Amniotic epithelial cell (primary cell): ENCODE measurements at places on chromosomes 4 and X.

DNA sequence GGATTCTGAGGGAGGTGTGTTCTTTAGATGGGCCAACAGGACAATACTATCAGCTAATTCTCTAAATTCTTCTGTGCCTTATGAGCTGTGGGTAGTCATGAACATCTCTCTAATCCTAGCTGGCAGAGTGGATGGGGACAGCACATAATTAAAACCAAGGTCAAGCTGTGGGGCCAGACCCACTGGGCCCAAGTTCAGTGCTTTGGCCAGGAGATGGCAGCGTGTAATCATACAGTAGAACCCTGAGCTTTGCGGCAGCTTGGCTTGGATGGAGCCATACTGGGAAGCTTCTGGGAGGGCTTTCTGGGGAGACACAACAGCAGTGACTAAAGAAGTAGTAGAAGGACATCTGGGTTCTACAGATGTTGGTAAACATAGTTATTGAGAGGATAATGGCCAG is 140.3 kb upstream of the CXCL13 start:
- peak; percentile 40 for DNase-seq

DNA sequence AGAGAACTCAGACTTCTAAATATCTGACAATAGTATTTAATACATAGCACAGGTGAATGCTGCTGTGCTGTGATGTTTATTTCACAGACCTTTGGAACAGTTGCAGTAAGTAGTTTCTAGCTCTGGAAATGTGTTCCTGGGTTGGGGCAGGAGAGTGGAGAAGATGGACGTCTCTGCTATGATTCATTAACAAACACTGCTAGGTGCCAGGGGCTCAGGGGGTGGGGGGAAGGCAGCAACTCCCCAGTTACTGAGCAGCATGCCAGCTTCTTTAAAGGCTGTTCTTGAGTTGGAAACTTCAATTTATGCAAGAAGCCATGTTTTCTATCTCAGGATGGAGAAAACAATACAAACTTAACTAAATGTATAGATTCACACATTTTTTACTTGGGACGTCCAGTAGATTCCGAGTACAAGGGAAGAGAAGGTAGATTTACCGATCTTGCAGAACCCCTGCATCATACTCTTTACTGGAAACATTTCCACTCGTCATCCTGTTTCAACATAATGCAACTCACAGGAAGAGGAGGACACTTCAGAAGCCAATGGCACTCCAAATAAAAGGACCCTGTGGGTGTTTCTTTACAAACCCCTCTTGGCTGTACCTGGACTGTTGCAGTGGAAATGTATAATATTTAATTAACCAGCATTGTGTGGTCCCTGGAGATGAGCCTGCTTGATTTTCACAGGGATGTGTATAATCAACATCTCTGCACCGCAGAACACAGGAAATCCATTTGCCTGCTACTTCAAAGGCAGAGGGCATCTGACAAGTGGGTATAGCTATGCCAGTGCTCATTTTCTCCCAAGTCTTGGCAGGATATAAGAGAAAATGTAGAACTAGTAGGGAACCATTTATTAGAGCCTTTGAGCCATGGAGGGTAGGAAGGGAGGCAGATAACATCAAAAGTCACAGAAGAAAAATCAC is 171.4 kb downstream of the SH3KBP1 start:
- no peak for DNase-seq

DNA sequence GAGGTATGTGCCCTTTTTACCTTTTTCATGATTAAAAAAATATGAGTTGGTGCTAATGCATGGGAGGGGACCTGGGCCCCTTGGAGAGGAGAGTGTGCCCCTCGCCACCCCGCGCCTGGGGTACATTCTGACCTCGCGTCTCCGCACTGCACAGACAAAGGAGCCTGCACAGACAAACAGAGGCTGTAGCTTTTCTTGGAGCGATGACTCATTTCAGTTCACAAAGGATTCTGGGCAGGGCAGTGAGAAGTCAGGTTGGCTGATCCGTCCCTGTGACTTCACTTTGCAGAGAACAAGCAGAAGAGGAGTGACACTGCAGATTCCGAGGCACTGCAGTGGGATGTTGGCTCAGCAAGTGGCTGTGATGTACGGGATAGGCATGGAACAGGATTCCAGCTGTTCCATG is 82.9 kb downstream of the STOX2 start:
- peak; percentile 87 for DNase-seq

DNA sequence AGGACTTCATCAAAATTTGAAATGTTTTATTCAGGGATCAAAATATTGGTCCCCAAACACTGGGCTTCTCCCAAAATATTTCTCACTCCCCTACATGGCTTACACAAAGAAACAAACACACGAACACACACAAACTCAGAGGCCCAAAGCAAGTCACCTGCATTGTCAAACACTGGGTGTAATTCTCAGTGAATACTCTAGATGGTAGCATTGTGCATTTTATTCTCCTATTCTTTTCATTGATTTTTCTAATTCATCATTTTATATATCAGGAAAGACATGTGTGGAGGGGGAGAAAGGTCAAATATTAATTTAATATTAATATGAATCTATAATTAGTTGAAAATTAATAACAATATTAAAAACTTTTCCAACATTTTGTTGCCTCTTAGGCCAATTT is 72.3 kb upstream of the TNMD start:
- peak; percentile 2 for DNase-seq

- DNase-seq = no peak
These were observed 89.2 kb upstream of the GPM6B start for GRCh38 chrX:13906093-13906492.

DNA sequence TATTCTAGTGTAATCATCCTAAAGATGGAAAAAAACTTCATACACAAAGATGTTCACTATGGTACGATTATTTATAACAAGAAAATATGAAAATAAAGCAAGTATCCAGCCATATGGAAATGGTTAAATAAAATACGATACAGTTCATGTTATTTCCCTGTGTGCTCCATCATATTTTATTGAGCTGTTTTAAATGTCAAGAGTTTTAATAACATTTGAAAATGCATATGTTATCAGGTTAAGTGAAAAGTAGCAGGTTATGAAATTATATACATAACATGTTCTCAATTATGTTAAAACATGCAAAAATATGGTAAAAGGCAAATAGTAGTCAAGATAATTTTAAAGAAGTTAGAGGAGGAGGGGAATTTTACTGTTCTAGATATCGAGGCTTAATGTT is 192.0 kb downstream of the HNRNPD start:
- DNase-seq = no peak

DNA sequence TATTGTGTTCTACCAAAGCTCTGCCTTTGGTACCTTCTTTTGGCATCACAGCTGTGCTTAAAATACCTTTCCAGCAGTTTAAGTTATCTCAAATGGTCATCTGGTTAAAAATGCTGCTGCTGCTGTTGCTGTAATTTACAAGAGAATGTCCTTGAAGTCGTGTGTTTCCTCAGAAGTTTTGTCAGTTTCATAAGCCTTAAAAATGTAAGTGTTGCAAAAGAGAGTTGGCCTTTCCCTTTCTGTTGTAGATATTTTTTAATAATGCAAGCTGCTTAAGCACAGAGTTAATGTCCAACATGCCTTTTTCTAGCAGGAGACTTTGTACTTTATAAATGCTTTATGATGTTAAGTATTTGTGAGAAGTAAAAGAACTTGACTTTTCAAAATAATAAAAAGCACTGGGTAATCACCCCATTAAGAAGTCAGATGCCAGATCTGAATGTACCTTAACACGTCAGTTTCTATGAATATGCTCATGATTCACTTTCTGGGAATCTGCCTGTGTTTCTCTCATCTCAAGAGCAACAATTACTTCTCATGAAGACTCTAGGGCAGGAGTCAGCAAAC is 35.3 kb upstream of the TENM3 start:
- DNase-seq = peak; percentile 96

- DNase-seq = peak; percentile 98
These were observed 6.2 kb downstream of the TXK start for GRCh38 chr4:48127682-48128404.

- no peak for DNase-seq
These were observed 24.9 kb downstream of the EFNB1 start for GRCh38 chrX:68853665-68854251.

DNA sequence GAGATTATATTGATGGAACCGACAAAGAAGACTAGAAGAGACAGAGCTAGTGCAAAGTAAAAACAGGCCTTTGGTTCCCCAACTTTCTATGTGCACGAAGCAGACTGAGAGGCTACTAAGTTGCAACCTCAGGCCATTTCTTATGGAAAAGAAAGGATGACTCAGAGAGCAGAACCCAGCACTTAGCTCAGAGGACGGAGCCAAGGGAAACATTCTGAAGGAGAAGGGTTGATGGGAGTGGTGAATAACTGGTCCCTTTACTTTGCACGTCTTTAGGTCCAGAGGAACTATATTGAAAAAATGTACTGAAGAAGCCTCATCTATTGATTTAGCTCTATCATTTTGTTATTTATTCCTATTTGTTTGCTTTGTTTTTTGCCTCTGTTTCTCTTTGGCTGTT is 182.1 kb downstream of the CPE start:
- no peak for DNase-seq

- DNase-seq = peak; percentile 61
These were observed 49.4 kb downstream of the RTL9 start for GRCh38 chrX:110407910-110408545.

- DNase-seq = no peak
These were observed 30.9 kb downstream of the RWDD4 start for GRCh38 chr4:183627979-183628588.

DNA sequence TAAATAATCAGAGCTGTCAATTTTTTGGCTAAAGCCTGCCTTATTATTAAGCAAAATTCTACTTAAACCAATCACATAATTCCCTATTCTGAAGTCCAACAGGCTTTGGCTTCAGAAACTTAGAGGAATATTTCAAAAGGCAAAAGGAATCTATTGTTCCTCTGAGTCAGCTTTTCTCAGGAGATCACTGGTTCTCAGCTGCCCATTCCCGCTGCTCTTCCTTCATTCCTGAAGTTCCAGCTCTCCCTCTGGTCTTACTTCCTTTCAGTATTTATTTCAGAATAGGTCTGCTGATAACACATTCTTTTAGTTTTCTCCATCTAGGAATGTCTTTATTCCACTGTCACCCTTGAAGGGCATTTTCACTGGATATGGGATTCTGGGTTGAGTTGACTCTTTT is 133.7 kb downstream of the SOWAHB start:
- DNase-seq = peak; percentile 79

- DNase-seq = no peak
These were observed 198.3 kb upstream of the GYPA start for GRCh38 chr4:144338834-144339233.

GRCh38 chrX:139691493-139691842 is 16.5 kb downstream of the MCF2 start:
- peak; percentile 2 for DNase-seq

DNA sequence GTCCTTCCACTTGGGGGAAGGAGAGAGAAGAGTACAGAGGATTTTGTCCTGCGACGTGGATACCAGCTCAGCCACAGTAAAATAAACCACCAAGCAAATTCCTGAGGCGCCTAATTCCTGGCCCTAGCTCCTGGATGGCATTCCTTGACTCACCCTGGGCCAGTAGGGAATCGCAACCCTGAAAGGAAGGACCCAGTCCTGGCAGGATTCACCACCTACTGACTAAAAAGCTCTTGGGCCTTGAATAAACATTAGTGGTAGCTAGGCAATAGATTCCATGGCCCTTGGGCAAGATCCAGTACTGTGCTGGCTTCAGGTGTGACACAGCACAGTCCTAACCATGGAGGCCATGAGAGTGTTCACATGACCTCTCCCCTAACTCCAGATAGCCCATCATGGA is 45.6 kb downstream of the GABRA3 start:
- DNase-seq = no peak

GRCh38 chrX:41720125-41720779 is 3.7 kb upstream of the GPR82 start:
- peak; percentile 60 for DNase-seq

DNA sequence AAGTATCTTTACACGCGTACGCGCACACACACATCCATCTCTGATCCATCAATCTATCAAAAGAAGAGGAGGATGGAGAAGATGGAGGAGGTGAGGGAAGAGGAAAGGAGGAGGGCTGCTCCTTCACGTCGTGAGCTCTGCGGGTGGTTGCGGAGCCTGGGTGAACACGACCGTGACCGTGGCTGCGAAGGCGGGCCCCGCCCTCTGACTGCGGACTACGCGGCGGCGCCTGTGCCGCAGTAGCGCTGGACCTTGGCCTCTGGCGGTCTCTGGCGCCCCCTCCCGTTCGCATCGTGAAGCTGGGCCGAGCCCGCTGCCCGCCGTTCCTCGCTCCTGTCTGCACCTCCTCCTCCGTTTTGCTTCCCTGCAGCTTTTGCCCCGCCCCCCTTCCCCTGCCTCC is 37.7 kb upstream of the ARAF start:
- peak; percentile 49 for DNase-seq

DNA sequence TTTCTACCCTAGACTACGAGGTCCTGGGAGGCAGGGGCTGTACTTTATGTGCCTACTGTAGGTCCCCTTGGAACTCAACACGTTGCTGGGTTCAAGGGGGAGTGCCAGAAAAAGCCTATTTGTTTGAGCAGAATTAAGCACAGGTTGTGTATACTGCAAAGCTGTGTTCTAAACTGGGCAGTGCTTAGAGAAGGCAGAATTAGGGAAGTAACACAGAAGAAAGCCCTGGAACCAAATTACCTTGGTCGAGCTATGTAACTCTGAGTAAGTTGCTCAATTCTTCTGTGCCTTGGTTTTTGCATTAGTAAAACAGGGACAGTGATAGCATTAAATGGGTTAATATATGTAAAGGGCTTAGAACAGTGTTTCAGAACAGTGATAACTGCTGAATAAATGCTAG is 245.0 kb upstream of the SFRP2 start:
- no peak for DNase-seq
